ENCODE measurements at places on chromosomes 4 and X. TPM values are rescaled to one million over a fixed set of nuclear protein-coding genes. Genes with fewer than 3 reads are reported as not detected.

The GRPR gene
- 0.46 TPM for polyA plus RNA-seq

- DNase-seq, result no peak
These were observed 166.5 kb downstream of the TBX22 start for GRCh38 chrX:80181079-80181478.

DNA sequence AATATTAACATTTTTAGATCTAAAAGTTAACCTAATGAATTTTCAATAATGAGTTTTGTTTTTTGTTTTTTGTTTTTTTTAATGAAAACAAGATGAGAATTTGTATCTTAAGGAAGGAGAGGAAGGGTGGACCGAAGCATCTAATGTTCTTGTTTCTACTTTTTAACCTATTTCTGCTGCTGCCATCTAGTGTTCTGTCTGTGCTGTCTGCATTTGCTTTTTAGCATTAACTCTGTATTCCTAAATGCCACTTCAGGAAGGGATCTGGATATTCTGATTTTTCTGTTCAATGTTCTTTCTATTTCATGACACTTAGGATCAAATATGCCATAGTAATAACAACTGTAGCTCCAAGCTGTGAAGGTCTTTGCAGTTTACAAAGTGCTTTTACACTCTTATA lies 161.7 kb downstream of the BRWD3 start:
- DNase-seq, result no peak

GRCh38 chrX:49840679-49841078 lies 11.6 kb downstream of the PAGE4 start:
- DNase-seq, result peak; percentile 17

The RHOXF2B gene
- polyA plus RNA-seq, result 0.08 TPM

- DNase-seq, result no peak
These were observed 83.2 kb downstream of the GPR143 start for GRCh38 chrX:9682456-9682855.
